ENCODE measurements at places on chromosomes 2 and 18. TPM values are rescaled to one million over a fixed set of nuclear protein-coding genes. Genes with fewer than 3 reads are reported as not detected.

DNA sequence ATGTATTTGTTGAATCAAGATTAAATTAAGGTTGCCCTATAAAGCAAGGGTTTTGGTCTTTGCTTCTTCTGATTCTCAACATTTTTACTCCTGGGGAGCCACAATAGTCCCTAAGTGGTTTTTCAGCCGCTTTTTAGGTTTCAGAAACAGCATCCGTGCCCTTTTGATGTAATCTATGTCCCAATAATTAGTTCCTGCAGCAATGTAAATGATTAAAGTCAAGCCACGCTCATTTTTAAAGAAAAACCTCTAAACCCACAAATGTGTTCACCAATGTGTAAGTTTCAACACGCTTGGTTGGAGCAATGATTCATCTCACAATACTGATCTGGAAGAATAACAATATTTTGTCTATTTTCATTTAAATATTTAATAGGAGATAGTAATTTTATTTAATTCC is 5.6 kb downstream of the ARL4C start:
- DNase-seq: no peak

DNA sequence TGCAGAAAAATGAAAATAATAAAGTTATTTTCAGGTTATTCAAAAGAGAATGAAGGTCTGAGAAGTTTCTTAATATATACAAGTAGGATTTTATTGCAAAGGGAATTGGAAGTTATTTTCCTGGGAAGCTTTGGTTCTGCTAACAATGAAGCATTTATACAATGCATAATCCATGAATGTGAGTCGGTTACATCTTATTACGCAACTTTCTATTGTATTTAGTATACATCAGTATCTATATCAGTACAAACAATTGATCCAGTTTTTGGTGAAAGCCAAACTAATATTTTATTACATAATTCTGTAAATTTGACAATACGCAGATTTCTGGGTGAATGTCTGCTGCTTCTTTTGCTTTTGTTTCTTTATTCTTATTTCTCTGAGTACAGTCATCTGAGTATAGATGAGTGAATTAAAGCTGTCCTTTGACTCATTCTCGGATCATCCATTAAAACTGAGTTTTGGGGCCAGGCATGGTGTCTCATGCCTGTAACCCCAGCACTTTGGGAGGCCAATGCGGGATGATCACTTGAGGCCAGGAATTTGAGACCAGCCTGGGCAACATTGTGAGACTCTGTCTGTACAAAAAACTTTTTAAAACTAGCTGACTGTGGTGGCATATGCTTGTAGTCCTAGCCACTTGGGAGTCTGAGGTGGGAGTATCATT is 108.5 kb downstream of the SOCS6 start:
- no peak for DNase-seq

DNA sequence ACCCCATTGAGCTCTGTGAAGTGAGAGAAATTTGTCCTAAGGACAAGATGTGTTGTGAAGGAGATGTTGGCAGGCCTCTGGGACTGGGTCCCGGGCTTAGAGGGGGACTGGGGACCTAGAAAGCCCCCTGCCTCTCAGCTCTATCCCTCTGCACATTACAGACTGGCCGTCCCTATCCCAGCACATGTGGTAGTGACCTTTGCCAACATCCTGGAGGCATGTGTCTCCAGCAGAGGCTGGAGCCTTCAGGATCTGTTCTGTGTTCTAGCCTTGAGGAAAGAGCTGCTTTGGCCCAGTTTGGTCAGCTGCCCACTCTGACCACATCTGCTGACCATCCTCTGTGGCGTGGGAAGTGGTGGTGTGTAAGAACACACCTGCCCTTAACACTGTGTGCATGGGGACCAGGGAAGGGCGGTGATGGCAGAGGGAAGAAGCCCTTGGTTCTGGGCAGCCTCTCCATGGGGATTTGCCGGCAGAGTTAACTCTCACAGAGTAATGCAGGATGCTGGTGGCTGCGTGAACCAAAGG is 33.4 kb downstream of the NCK2 start:
- DNase-seq: no peak

- DNase-seq: no peak
Measured at GRCh38 chr18:39162013-39162827, 1596.6 kb upstream of the CELF4 start.

DNA sequence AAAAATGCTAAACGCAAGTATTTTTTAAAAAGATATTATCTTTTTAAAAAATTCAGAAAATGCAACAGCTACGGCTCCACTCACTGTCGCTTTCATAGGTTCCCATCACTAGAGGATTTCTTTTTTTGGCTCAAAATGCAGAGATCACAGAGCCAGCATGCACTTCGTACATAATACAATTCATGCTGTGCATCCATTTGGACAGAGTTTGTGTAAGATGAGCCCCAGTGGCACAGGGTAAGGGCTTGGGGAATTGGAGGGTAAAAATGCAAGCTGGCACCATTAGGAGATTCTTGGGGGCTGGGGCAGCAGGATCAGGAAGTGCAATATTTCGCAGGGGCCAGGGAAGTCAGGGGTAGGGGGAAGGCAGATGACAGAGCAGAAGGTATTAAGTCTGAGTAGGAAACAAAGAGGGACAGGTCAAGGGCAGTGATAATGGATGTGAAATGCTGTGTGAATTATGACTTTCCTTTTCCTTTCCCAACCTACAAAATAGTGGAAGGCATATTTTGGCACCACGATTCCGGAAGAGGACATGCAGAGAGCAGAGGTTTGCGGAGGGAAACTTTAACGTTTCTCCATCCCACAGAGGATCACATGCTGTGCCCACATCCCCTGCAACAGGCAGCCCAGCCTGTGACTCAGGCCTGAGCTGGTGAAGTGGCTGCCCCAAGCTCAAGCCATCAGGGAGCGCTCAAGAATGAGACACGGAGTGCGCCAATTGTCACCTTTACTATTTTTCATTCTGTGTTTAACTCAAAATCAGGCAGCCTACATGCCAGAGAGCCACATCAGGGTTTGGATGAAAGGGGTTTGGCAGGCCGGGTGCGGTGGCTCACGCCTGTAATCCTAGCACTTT is 4.7 kb downstream of the CAPG start:
- DNase-seq: no peak

DNA sequence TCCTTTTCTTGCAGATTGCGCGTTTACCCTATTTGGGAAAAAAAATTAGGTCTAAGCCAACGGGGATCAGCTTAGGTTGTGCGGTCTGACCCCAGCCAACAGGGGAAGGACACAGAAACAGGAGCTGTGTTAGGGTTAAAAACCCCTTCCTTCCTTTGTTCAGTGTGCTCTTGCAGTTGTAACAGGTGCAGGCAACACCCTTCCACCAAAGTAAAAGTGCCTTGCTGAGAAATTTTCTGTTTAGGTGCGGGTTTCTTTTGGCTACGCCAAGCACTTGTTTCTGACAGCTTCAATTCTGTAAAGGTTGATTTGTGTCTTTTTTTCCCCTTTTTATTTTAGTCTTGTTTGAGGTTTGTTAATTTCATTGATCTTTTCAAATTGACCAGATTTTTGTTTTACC is 92.5 kb downstream of the PTPN4 start:
- no peak for DNase-seq

GRCh38 chr2:95316466-95317122 is 19.4 kb downstream of the KCNIP3 start:
- no peak for DNase-seq

DNA sequence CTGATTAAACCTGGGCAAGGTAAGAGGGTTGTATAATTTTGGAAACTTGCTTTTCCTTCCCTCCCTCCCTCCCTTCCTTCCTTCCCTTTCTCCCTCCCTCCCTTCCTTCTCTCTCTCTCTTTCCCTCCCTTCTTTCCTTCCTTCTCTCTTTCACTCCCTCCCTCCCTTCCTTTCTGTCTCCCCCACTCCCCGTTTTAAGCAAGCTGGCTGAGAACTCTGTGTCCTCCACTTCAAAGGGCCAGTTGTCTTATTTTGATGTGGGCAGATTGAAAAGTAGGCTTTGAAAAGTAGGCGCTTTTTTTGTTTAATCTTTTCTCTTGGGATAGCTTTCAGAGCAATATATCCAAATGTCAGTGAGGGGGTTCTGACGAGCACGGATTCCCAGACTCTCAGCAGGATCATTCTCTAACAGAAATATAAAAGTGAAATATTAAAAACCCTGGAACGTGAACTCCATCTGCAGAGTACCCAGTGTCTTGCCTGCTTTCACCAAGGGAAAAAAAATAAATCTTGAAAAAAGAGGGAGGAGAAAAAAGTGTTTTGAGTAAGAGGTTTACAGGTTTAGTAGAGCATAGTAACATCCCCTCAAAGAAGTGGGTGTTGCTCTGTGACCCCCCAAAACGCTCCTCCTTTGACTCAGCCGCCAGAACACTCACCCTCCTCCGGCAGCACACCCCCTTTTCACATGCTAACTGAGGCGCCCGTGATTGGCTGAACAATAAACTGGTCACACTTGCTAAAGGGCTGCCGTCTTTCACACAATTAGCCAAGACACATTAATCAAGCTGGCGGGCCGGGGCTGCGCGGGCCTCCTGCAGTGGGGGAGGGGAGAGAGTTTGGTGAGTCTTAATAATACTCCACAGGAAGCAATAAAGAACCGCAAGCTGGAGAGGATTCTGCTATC is 52.2 kb downstream of the CDK15 start:
- DNase-seq: peak; percentile 67

DNA sequence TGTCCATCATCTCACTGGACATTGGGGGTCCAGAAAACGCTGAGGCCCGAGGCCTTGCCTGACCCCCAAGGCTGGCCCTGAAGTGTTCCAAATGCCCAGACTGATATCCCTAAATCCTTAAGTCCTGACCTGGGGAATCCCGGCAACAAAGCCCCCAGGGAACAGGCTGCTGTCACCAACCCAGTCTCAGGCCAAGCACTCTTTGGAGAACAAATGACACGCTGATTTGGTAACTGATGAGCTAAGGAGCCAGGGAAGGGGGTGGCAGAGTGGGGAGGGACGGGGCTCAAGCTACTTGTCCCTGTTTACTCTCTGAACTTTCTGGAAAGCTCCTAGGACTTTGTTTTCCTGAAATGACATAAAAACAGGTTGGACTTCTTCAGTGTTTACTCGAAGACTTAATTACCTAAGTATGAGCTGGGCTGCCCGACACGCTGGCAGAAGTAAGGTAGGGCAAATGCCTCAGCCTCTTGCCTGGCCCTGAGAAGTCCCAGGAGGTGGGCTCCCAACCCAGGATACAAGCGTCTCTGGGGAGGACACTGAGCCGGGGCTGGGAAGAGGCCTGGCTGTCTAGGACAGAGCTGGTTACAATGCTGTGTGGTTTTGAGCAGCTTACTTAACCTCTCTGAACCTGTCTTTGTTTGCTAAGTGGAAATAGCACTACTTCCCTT is 105.5 kb upstream of the GLI2 start:
- no peak for DNase-seq

DNA sequence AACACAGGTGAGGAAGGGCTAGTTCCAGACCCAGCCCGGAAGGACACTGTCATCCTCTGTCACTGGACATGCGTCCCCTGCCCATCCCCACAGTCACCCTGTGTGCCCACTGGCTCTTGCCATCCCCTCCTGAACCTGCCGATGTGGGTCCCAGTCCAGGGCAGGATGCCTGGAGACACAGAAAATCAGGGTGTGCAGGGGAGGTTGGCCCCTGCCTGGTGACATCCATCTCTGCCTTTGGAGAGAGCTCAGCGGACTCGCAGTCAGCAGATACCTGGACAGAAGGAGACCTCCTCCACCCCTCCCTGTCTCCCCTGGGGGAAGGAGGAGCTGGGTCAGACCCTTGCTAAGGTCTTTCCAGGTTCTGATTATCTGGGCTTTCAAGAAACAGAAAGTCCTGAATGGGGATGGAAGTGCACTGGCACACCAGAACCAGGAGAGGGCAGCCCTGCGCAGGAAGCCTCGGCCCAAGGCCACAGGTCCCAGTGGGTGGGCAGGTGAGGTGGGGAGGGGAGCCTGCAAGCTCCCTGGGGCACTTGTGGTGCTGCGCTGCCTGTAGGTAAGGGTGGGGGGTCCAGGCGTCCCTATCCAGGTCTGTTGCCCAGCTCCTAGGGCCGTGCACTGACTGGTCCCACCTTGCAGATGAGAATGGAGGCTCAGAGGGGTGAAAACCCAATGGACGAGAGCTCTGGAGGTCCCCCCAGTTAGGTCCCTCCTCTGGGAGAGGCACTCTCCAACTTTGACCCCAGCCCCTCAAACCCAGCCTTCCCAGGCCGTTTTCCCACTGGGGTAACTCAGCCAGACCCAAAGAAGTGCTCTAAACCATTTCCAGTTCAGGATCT is 9.7 kb upstream of the OTOS start:
- no peak for DNase-seq

DNA sequence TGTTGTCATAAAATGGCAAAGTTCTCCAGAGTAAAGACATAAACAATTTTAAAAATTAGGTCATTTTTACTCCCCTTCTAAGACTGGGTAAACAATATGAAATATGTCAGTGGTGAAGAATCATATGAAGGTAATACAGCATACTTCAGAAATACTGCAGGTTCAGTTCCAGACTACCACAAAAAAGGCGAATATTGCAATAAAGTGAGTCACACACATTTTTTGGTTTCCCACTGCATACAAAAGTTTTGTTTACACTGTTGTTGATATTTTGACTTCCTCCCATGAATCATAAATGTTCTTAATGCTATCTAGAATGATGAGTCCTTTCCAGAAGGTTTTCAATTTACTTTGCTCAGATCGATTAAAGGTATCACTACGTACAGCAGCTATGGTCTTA is 73.5 kb downstream of the SMC6 start:
- no peak for DNase-seq

- DNase-seq: no peak
Measured at GRCh38 chr2:24771061-24771460, 22.1 kb downstream of the PTRHD1 start.

METTL4 gene
- total RNA-seq: 8.7 TPM

CFAP65 gene
- total RNA-seq: not detected

LAMA3 gene
- 14.8 TPM for total RNA-seq

ALPP gene
- 0.82 TPM for total RNA-seq

EPB41L3 gene
- total RNA-seq: 24.4 TPM

EGR4 gene
- total RNA-seq: not detected

Data from ovary (tissue), 10 donors.